GDM1 (cell line): ENCODE measurements at places on chromosomes 3 and 15.

DNA sequence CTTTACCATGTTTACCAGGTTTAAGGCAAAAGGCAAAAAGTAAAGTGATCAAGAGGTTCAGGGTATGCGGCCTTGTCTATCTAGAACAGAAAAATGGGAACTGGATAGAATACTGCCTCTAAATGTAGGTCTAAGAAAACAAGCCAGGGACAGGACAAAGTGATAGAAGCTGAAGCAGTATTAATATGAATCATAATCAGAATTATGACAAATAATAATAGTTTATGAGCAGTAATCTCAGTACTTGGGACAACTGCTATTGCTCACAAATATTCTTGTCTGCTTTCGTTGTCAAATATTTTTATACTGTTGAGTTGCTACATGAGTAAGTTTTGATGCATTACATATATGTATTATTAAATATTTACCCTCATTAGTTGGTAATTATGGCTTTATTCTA is 356.9 kb upstream of the RBMS3 start:
- no peak for DNase-seq

DNA sequence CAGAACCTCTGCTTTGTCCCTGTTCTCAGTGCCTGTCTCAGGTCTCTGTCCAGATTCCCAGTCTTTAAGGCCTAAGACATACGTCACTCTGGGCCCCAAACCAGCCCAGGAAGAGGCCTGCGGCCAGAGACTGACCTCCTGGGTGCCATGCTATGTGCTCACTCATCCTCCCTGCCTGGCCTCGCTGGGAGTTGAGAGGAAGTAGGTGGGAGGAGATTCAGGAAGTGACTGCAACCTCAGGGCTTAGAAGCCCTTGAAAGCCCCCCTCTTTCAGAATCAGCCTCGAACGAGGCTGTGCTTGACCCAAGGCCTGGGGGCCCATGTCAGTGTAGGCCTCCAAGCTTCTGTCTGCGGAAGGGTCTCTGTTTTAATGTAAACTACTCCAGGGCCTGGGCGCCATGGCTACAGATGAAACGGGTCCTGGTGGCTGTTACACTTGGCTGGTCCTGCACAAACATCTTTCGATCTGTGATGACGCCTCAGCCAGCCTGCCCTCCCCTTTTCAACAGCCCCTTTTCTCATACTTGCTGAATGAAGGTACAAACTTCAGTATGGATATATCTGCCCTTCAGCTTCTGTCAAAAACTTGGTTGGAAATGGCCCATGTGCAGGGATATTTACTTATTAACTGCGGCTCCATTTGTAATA is 11.7 kb downstream of the RASGRF1 start:
- DNase-seq: no peak

- no peak for DNase-seq
These were observed 105.1 kb downstream of the WDR76 start for GRCh38 chr15:43931790-43932435.

- DNase-seq: no peak
These were observed 421.9 kb upstream of the TPRG1 start for GRCh38 chr3:188749830-188750229.

- DNase-seq: no peak
These were observed 1.7 kb downstream of the TIPARP start for GRCh38 chr3:156675830-156676767.

GRCh38 chr3:72307438-72308115 is 522.6 kb upstream of the PROK2 start:
- DNase-seq: no peak

- no peak for DNase-seq
These were observed 97.4 kb upstream of the KLF13 start for GRCh38 chr15:31228980-31229826.

DNA sequence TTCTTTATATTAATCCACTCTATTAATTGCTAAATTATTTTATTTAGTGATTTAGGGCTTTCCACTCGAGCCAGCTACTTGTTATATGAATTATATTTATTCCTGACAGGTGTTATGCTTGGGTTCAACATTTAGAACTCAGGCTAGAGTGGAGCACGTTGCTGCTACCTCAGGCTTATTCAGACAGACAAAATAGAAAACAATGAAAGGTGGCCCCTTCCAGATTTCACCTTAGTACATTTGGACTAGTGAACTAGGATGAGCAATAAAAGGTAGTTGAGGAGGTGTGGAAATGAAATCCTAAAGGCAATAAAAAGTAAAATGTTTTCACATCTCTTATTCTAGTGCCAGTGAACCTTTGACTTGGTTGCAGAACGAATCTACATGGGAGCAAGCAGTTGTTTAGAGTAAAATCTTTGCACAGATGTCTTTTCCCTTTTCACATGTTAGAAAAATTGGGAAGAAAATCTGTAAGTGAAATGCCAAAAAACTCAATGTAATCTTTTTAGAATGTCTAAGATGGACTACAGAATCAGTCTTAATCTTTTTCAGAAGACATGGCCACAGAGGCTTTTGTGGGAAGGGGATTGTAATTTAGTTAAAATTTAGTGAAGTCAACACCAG is 63.8 kb downstream of the AKAP13 start:
- DNase-seq: no peak
